ENCODE measurements at places on chromosomes 4 and X.

DNA sequence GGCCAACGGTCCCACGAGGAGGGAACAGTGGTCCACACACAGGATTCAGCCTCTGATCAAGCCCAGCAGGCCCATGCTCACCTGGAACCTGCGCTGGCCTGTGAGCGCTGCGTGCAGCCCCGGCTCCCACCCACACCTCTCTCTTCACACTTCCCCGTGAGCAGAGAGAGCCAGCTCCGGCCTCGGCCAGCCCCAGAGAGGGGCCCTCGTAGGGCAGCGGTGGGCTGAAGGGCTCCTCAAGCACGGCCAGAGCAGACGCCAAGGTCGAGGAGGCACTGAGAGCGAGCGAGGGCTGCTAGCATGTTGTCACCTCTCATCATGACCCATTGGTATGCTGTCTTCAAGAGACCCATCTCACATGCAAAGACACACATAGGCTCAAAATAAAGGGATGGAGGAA lies 83.0 kb upstream of the FMR1 start:
- no peak overlapping the region for H3K4me3 ChIP-seq
- no peak overlapping the region for H3K27ac ChIP-seq
- no peaks in the 10 kb centered on the region for H3K4me1 ChIP-seq
- no peak for DNase-seq
- H3K36me3 ChIP-seq, result no peaks in the 10 kb centered on the region
- no peaks in the 10 kb centered on the region for H3K27me3 ChIP-seq

- peaks cover 51% of the 10 kb centered on the region for H3K4me1 ChIP-seq
- no peak for DNase-seq
- H3K27me3 ChIP-seq, result no peaks in the 10 kb centered on the region
- no peaks in the 10 kb centered on the region for H3K36me3 ChIP-seq
Observed at GRCh38 chr4:145498430-145498829, 16.8 kb downstream of the SMAD1 start.

DNA sequence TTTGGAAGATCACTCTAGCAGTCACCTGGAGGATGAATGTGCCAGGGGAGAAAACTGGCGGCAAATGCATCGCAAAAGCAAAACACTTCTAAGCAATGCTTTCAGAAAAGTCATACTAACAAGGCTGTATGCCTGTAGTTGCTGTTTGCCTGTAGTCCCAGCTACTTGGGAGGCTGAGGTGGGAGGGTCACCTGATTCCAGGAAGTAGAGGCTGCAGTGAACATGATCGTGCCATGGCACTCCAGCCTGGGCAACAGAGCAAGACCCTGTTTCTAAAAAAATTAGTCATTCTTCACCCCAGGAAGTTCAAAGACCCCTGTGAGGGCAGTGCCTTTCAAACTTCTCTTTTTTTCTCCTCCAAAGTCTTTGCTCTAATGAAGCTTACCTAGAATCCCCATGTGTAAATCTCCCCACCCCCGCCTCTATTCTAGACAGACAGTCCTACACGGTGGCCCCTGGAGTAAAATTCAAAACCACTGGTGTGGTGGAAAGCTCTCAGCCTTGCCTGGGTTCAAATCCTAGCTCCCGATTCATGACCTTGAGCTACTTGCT lies 5.5 kb downstream of the SOWAHD start:
- DNase-seq, result no peak
- H3K4me3 ChIP-seq, result no peak overlapping the region
- no peaks in the 10 kb centered on the region for H3K4me1 ChIP-seq
- H3K36me3 ChIP-seq, result no peaks in the 10 kb centered on the region
- H3K27me3 ChIP-seq, result no peaks in the 10 kb centered on the region

- H3K36me3 ChIP-seq, result no peaks in the 10 kb centered on the region
- no peak for DNase-seq
- no peaks in the 10 kb centered on the region for H3K27me3 ChIP-seq
- no peaks in the 10 kb centered on the region for H3K4me1 ChIP-seq
- no peak overlapping the region for H3K4me3 ChIP-seq
- H3K27ac ChIP-seq, result no peak overlapping the region
Observed at GRCh38 chr4:22170353-22170752, 221.8 kb upstream of the KCNIP4 start.

- H3K27me3 ChIP-seq, result no peaks in the 10 kb centered on the region
- H3K36me3 ChIP-seq, result no peaks in the 10 kb centered on the region
- no peaks in the 10 kb centered on the region for H3K4me1 ChIP-seq
- H3K27ac ChIP-seq, result no peak overlapping the region
- no peak overlapping the region for H3K4me3 ChIP-seq
Observed at GRCh38 chr4:172975651-172976229, 192.9 kb upstream of the GALNT7 start.

GRCh38 chrX:338836-339400 lies 20.3 kb upstream of the GTPBP6 start:
- H3K27me3 ChIP-seq, result no peaks in the 10 kb centered on the region
- no peak overlapping the region for H3K4me3 ChIP-seq
- no peak for DNase-seq
- H3K36me3 ChIP-seq, result no peaks in the 10 kb centered on the region
